Pancreas (tissue), 10 donors: ENCODE measurements at places on chromosomes 5 and 9. TPM values are rescaled to one million over a fixed set of nuclear protein-coding genes. Genes with fewer than 3 reads are reported as not detected.

The MOB3B gene
- 5.7 TPM for total RNA-seq

The BARHL1 gene
- not detected for total RNA-seq

GRCh38 chr5:132800545-132800944, 12.6 kb upstream of the SOWAHA start:
- no peak overlapping the region for H3K4me3 ChIP-seq
- no peak for DNase-seq
- no peaks in the 10 kb centered on the region for H3K36me3 ChIP-seq
- H3K27me3 ChIP-seq, result no peaks in the 10 kb centered on the region

- H3K36me3 ChIP-seq, result no peaks in the 10 kb centered on the region
- no peak overlapping the region for H3K4me3 ChIP-seq
- no peak overlapping the region for H3K27ac ChIP-seq
- DNase-seq, result no peak
Measured at GRCh38 chr5:173922527-173922926, 34.4 kb downstream of the CPEB4 start.

DNA sequence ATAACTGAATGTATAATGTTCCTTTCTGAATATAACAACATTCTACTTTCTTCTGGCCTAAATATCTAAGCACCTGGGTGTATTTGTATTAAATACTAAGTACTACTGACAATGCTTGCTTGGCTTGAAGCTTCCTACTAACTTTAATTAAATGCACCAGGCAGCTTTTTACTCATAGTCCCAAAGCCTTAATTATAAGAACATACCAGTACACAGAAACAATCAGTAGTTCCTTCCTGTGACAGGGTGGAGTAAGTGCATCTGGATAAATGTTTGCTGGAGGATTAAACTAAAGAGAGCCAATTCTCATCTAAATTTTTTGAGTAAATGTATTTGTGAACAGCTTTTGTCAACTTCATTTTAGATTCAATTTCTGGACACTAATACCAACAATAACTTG, 558.6 kb upstream of the SEMA6A start:
- no peak overlapping the region for H3K4me3 ChIP-seq
- no peak for DNase-seq
- H3K4me1 ChIP-seq, result no peaks in the 10 kb centered on the region
- no peak overlapping the region for H3K27ac ChIP-seq
- no peaks in the 10 kb centered on the region for H3K36me3 ChIP-seq
